OCI-LY7 (cell line): ENCODE measurements at places on chromosomes 1 and 21.

DNA sequence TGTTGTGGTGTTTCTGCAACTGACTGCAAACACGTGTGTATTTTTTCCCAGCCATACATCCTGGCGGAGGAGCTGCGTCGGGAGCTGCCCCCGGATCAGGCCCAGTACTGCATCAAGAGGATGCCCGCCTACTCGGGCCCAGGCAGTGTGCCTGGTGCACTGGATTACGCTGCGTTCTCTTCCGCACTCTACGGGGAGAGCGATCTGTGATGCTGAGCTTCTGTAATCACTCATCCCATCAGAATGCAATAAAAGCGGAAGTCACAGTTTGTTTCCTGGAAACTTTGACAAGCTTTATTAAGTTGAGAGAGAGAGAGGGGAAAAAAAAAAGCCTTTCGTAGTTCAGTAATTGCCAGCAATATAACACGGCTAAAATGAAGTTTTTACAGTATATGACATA lies 32.7 kb upstream of the MTR start:
- no peak for DNase-seq

DNA sequence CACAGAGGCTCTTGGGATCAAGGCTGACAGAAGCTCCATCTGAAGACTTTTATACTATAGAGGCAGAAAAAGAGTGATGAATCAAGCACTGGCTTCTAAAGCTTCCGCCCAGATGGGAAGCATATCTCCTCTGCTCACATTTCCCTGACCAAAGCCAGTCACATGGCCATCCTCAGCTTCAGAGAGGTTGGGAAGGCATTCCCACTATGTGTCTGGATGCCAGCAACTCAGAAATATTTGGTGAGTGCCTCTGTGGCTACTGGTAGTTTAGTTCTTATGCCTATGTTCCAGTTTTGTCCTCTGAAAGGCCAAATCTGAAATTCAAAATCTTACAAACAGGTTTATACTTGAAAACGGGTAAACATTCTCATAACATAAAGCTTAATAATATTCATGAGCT lies 9.9 kb upstream of the DISC1 start:
- DNase-seq, result no peak

DNA sequence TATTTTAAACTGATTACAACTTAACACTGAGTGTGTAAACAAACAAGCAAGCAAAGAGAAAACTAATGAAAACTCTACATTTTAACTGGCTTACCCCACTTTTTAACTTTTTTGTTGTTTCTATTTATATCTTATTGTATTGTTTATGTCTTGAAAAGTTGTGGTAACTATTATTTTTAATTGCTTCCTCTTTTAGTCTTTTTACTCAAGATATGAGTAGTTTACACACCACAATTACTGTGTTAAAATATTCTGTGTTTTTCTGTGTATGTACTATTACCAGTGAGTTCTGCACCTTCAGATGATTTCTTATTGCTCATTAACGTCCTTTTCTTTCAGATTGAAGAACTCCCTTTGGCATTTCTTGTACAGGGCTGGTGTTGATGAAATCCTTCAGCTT lies 4.7 kb upstream of the HHAT start:
- DNase-seq, result no peak

DNA sequence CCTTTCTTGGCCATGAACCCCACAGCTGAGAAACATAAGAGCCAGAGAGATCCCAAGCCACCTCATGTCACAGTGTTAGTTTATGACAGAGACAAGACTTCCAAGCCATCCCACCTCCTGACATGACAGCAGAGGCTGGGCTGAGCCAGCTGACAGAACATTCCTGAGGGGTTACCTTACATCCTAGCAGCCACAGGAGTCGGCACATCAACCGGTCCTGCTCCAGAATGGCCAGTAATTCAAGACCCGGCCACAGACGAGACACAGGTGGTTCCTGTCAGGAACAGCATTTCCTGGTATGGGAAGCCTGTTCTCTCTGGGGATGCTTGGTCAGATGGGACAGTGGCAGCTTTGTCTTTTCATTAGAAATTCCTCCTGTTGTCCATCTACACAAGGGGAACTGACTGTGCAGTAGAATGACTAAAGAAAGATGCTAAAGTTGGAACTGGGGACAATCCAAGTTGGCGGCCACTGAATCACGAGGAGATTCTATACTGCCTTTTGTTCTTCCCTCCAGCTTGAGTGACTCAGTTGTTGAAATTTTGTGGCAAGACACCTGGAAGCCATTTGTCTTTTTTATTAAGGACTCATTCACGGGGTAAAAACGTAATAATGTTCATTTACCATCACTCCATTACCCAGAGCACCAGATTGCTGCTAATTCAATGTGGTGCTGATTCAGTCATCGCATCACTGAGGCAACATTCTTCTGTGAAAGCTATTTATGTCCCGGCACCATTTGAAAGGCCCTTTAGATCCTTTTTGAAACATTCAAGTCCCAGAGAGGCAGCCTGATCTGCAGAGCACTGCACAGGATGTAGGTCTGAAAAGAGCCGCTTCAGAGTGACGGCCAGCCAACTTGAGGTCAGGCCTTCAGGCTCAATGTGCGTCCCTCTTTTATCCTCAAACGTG lies 37.2 kb upstream of the NPL start:
- no peak for DNase-seq

DNA sequence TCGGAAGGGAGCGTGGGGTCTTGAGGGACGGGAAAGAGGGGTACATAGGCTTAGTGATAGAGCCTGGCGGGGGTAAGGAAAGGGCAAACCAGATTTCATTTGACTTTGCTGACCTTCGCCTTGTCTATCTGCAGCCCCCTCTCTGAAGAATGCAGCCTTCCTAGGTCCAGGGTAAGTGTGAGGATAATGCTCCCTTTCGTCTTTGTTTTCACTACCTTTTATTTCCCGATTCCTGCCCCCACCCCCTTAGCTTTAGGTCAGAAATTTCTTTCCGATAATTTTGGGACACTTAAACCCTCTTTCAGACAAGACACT lies 396 bp downstream of the ATP5PB start:
- DNase-seq, result no peak

GRCh38 chr1:170640581-170640980 lies 23.4 kb upstream of the PRRX1 start:
- no peak for DNase-seq

GRCh38 chr1:46772571-46772970 lies 26.3 kb upstream of the CYP4B1 start:
- DNase-seq, result no peak

GRCh38 chr1:200694738-200695137 lies 25.0 kb upstream of the DDX59 start:
- no peak for DNase-seq

DNA sequence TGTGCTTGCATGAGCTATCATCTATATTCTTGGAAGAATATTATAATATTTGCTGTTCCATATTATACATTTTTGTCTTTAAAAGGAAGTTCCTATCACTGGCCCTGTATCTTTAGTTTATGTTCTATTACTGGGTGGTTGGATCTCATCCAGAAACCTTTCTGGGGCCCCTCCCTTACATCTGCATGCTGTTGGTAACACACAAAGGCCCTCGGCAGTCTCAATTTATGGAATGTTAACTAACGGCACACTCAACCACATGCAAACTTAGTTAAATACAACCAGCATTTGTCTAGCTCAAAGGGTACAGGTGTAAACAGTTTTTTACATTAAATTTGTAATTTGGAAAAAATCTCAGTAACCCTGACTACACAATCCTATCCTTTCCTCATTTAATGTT lies 9.7 kb upstream of the HYI start:
- no peak for DNase-seq

GRCh38 chr1:36657826-36658225 lies 175.1 kb upstream of the CSF3R start:
- no peak for DNase-seq

GRCh38 chr1:92094090-92094489 lies 13.9 kb downstream of the BTBD8 start:
- DNase-seq, result no peak

GRCh38 chr1:21251773-21252471 lies 38.3 kb downstream of the ECE1 start:
- no peak for DNase-seq

GRCh38 chr1:53077599-53077965 lies 15.6 kb downstream of the PODN start:
- no peak for DNase-seq

DNA sequence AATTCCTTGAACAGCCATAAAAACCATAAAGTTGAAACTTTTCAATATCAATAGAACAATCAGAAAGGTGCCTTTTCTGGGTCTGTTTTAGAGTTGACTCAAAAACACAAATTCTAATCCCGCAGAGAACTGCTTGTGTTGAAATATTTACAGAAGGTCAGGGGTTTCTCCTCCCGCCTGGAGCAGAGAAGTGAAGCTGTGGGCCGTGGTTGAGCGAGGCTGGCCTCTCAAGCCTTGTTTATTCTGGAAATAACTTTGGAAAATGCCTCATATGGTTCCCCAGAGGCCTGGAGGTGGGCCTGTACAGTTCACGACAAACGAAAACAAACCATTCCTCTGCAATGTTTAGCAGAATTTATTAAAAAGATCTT lies 90.8 kb upstream of the ERRFI1 start:
- DNase-seq, result no peak

- no peak for DNase-seq
Measured at GRCh38 chr1:207444514-207445217, 9.5 kb upstream of the CR2 start.

GRCh38 chr21:27359141-27359540 lies 392.3 kb upstream of the ADAMTS5 start:
- no peak for DNase-seq
